ENCODE measurements at places on chromosomes 5 and 9. TPM values are rescaled to one million over a fixed set of nuclear protein-coding genes. Genes with fewer than 3 reads are reported as not detected.

Gene PAPPA
- 33.4 TPM for total RNA-seq

DNA sequence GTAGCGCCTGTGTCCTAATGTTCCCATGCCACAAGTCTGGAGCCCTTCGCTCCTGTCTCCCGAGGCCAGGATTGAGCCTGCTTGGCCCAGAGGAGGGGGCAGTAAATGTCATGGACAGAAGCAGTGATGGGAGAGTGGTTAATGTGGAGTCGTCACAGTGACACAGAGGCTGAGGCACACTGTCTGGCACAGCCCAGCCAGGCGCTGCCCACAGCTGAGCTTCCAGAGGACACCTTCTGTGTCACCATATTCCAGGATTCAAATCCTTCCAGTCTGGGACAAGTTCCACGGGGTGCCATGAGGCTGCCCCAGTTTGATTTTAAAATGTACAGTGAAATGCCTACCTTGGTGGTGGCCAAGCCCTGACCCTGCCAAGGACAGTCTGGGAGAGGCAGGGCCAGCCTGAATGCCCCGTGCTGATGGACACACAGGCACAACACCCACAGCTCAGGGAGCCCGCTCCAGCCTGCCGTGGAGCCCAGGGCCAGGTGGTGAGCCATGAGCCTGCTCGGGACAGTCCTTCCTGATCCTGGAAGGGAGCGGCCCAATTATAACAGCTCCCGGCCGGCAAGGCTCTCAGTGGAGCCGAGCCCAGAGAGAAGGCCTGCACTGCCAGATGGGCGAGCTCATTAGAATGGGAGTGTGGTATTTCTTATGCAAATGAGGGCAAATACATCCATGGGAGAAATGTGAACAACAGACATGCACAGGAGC, 99.1 kb upstream of the RUFY1 start:
- no peak for DNase-seq

DNA sequence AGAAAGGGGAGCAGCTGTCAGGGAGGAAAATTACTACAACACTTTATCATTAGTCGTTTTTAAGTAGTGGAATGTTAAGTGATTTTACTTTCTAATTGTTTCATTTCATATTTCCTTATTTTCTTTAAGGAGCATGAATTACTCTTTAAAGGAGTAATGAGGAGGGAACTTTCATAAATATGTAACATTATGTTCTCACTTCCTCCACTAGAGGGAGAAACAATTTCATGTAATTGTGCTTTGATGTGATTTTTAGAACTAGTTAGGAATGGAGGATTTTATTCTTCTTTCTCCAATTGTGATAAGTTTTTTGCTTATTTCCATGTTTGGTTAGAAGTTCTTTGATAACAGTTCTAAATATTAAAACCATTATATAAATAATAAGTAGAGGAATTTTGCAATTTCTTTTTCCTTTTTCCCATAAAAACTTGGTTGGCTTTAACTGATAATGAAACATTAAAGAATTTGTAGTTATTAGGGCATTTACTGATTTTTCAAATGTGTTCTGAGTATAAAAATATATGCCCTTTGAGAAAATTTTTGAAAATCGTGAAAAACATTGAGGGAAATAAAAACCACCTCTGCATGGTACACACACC, 25.6 kb downstream of the CEP78 start:
- peak; percentile 76 for DNase-seq

GRCh38 chr5:40666657-40667056, 13.1 kb upstream of the PTGER4 start:
- no peak for DNase-seq

DNA sequence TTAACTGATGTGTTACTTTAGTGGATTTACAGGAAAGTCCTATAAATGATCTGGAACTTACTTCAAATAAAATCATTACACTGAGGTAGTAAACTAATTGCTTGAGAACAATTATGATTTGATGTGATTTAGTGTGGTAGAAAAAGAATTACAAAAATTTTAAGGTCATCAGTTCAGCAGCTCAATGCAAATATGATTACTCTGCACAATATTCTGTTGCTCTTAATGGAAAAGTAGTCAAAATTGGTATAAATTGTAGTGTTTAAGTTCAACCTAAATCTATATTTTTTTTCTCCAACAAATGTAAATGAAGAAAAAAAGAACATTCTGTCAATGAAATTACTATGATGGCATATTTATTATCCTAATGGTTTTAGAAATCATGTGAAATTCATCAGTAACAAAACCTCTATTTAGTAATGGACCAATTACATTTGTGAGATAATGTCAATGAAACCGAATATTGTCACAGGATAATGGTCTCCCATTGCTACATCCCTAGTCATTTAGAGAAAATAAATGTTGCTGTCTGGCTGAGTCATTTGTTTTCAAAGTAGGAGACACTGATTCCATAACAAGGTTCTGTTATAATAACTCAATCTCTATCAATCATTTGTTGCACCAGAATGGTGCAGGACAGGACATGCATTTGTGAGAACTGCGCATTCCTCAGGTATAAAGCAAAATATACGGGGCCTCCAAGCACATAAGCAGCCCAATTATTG, 177.1 kb downstream of the NFIB start:
- DNase-seq: no peak

GRCh38 chr5:135456238-135457099, 4.3 kb upstream of the TIFAB start:
- DNase-seq: peak; percentile 92
